ENCODE measurements at places on chromosomes 16 and 17.

DNA sequence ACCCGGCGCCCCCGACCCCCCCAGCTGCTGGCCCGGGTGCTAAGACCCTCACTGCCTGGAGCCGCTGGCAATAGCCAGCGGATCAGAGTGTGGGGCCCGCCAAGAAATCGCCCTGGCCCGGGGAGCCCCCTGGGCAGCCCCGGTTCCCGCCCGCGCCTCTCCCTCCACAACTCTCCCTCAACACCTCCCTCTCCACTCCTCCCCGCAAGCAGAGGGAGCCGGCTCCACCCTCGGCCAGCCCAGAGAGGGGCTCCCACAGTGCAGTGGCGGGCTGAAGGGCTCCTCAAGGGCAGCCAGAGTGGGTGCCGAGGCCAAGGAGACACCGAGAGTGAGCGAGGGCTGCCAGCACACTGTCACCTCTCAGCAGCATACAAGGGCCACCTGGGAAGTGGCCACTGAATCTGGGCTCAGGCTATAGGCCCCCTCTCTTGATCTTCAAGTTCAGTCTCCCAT is 385.5 kb downstream of the SEC14L1 start:
- DNase-seq = no peak

GRCh38 chr16:66263168-66263972 is 103.1 kb upstream of the CDH5 start:
- no peak for DNase-seq

- no peak for DNase-seq
These were observed 1217.8 kb downstream of the CDH8 start for GRCh38 chr16:60818465-60818864.

GRCh38 chr16:48041981-48042421 is 113.8 kb downstream of the ABCC12 start:
- no peak for DNase-seq

- no peak for DNase-seq
These were observed 5.4 kb downstream of the GSG1L2 start for GRCh38 chr17:9816472-9816871.

GRCh38 chr17:9763643-9764042 is 27.7 kb downstream of the DHRS7C start:
- DNase-seq = no peak

GRCh38 chr17:74447628-74448159 is 15.8 kb downstream of the GPRC5C start:
- DNase-seq = no peak

- no peak for DNase-seq
These were observed 413.3 kb upstream of the EEF2KMT start for GRCh38 chr16:5510819-5511370.

DNA sequence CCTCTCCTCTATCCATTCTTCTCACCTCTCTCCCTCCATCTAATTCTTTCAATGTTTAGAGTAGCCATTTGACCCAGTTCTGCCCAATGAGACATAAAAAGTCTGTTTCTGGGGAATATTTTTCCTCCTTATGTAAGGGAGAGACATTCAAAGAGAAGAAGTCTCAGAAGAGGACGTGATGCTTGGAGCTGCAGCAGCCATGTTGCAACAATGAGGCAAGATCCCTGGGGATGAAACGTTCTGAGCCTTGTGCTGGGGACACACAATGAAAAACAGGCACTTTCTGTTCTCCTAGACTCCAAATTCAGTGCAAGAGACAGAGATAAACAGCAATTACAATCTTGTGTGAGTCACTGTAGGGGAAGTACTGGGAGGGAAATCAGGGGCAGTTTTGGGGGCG is 130.8 kb downstream of the FOXL1 start:
- no peak for DNase-seq

DNA sequence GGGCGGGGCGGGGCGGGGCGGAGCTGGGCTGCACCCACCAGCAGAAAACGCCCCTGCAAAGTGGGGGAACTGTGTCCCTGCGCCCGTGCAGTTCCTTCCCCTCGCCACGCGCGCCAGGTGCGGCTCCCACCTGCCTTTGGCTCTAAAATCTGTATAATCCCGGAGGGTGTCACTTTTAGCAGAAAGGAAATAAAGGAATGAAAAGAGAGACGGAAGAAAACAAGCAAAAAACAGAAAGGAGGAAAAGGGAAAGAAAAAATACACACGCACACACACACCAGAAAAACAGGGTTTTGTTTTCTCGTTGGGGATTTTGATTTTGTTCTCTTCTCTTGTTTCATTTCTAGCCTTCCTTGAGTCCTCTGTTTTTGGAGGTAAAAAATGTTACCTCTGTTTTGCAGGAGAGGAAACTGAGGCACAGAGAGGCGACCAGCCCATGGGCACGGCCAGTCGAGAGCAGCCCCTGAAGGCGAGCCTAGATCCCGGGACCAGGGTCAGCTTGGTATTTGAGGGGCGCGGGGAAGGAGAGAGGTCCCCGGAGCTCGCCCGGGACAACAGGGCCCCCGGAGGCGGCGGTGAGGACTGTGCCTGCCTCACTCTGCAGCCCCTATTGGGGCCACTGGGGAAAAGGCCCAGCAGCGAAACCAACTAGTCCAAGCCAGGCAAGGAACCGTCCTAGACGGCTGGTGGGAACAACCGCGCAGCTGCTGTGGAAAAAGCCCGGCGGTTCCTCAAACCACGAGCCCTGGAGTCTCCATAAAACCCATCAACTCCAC is 594 bp upstream of the CARHSP1 start:
- no peak for DNase-seq

DNA sequence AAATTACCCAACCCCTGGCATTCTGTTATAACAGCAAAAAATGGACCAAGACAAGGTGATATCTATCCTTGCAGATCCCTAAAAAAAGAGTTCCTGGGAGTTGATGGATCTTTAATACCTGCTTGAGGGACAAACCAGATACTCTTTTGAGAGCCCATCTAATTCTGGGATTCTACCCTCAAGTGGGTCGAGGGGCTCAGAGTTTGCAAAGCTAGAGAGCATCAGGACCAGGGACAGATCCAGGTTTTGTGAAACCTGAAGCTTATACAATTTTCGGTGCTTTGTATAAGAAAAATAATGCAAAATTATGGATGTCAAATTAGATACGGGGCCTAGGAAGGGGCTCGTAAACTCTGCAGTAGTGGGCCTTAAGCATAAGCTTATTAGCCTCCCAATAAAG is 130.5 kb upstream of the CRHR1 start:
- no peak for DNase-seq

- no peak for DNase-seq
These were observed 20.3 kb downstream of the SGF29 start for GRCh38 chr16:28573738-28574718.

DNA sequence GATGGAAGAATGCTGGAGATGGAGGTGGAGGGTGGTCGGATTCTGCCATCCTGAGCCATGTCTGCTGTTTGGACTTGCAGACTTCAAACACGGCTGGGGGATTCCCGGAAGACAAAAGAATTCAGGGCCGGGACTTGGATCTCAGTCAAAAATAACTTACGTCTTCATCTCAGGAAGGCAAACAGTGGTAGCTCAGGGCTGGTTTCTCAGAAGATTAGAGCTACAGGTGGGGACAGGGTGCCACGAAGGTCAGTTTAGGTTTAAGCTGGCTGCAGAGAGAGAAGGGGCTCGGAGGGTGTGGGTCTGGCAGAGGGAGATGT is 4.3 kb upstream of the RHBDL3 start:
- DNase-seq = no peak

DNA sequence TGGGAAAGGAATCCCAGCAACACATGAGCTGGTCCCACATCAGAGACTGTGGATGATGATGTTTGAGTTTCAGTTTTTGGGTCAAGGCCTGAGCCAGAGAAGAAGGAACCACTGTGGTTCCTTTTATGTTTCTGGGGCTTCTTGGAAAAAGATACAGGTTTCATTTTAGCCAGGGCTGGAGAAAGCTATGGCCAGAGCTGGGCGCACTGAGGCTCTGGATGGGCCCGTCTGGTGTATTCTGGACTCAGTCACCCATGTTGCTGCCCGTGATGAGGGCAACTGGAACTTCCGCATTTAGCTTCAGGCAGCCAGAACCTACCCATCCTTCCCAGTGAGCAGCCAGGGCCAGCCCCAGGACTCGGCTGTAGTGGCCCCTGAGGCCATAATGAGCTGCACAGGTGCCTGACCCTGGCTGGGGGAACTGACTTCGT is 15.0 kb upstream of the PITPNA start:
- DNase-seq = no peak

GRCh38 chr16:82011199-82011641 is at the start of gene SDR42E1:
SDR42E1 (minus strand) TSS chr16:82011470; CDS start chr16:82000858, 10,612 bp downstream.
- DNase-seq = no peak

- DNase-seq = no peak
These were observed 45.4 kb downstream of the LAT start for GRCh38 chr16:29030086-29030840.

- DNase-seq = no peak
These were observed 24.2 kb downstream of the CRISPLD2 start for GRCh38 chr16:84844049-84844350.

GRCh38 chr16:2682209-2683021 is at the start of gene KCTD5:
KCTD5 (plus strand) TSS chr16:2682523; CDS start chr16:2682549, 26 bp downstream.
- DNase-seq = peak; percentile 78
